NCI-H2029 (cell line): ENCODE measurements at places on chromosomes 4 and X.
A peak's percentile ranks its signal among the peaks of the same experiment; 100 is the strongest.

DNA sequence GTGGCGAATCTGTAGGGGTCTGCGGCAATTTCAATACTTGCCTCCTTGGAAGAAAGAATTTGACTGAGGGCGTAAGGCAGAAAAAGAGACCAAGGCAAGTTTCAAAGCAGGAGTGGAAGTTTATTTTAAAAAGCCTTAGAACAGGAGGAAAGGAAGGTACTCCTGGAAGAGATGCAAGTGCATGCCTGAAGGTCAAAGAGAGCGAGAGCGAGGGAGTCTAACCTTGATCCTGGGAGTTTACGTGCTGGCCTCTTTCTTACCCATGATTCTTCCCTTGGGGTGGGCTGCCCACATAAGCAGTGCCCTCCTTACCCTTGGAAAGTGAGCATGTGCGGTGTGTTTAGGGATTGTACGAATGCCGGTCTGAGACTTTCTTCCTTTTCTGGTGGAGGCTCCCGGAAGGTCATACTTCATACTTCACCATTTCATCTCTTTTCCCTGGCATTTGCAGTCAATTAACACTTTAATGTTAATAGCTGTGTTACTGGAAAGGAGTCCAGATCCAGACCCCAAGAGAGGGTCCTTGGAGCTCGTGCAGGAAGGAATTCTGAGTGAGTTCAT lies 40.0 kb downstream of the ARSD start:
- no peak for DNase-seq

- DNase-seq: no peak
Observed at GRCh38 chr4:103098341-103098740, 1.3 kb downstream of the BDH2 start.

- no peak for DNase-seq
Observed at GRCh38 chr4:46445710-46446314, 55.9 kb upstream of the GABRA2 start.

GRCh38 chr4:151624626-151625565 lies 135.9 kb downstream of the GATB start:
- DNase-seq: no peak

- DNase-seq: peak; percentile 6
Observed at GRCh38 chr4:1012034-1012739, 761 bp downstream of the FGFRL1 start.

- DNase-seq: no peak
Observed at GRCh38 chrX:101078716-101079598, at the start of gene TMEM35A. TMEM35A (plus strand) TSS chrX:101078879; CDS start chrX:101079003, 124 bp downstream.

- DNase-seq: no peak
Observed at GRCh38 chr4:143253166-143253565, 68.4 kb downstream of the USP38 start.

DNA sequence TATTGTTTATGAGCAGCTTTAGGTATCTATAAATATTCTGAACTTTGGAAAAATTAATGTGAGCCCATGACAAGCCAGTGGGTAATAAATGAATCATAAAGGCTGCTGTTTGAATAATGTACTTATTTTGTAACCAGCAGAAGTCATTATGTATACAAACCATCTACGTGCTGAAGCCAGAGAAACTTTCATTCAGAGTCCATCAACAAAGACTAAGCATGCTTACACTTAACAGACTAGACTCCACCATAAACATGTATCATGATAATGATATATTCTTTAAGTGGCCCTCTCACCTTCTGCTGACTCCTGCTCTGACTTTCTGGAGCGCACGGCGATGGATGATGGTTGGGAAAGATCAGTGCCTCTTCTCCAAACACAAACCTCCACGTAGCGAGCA lies 72.0 kb downstream of the SMARCA5 start:
- DNase-seq: no peak

GRCh38 chrX:56987741-56988140 lies 7.6 kb downstream of the SPIN3 start:
- no peak for DNase-seq

GRCh38 chr4:152072001-152072485 lies 311.2 kb upstream of the GATB start:
- no peak for DNase-seq

GRCh38 chrX:139211568-139212182 lies 318.9 kb upstream of the F9 start:
- DNase-seq: no peak
